ENCODE measurements at places on chromosomes 1 and 21. TPM values are rescaled to one million over a fixed set of nuclear protein-coding genes. Genes with fewer than 3 reads are reported as not detected.

The SMIM1 gene
- polyA plus RNA-seq, result 118 TPM

- peak; percentile 16 for DNase-seq
These were observed 41.0 kb downstream of the KCND3 start for GRCh38 chr1:111948209-111949171.

DNA sequence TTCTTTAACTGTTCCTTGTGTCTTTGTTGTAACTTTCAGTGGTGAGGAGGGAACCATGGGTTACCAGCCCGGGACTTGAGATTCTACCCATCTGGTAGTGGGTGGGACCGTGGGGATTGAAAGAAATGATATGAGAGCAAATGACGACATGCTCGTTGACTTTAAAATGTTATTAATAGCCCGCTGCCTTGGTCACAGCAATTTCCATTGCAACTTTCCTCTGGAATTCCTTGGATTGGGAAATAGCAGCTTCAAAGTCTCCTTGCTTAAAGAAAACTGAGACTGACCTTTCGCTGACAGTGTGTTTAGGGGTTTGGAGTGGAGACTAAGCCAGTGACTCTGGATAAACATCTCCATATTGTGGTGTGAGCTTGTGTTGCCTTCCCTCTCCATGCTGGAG is 44.2 kb upstream of the MARK1 start:
- peak; percentile 43 for DNase-seq

- DNase-seq, result no peak
These were observed 109.9 kb upstream of the IFFO2 start for GRCh38 chr1:19066248-19066873.

GRCh38 chr1:230230948-230231773 is 164.1 kb downstream of the GALNT2 start:
- DNase-seq, result no peak
